Central memory CD8-positive, alpha-beta T cell (primary cell): ENCODE measurements at places on chromosomes 5 and 9.

DNA sequence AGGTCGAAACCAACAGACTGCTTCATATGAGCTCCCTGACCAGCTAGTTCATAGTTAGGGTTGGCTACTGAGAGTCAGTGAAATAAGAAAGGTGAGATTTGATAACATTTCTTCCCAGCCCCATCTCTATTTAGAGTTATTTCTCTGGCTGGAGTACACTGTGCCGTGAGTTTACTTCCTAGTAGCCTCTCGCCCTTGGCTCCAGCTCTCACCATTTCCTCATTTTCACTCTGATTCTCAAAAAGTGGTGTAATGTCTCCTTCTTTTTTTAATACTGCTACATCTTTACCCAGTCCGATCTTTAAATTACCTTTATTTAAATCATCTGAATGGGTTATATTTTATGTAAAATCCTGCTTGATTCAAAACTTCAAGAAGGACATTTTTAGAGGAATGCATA, 100.4 kb upstream of the FAM174A start:
- no peak for DNase-seq

GRCh38 chr5:95076395-95077185, 208.3 kb downstream of the MCTP1 start:
- DNase-seq: no peak

DNA sequence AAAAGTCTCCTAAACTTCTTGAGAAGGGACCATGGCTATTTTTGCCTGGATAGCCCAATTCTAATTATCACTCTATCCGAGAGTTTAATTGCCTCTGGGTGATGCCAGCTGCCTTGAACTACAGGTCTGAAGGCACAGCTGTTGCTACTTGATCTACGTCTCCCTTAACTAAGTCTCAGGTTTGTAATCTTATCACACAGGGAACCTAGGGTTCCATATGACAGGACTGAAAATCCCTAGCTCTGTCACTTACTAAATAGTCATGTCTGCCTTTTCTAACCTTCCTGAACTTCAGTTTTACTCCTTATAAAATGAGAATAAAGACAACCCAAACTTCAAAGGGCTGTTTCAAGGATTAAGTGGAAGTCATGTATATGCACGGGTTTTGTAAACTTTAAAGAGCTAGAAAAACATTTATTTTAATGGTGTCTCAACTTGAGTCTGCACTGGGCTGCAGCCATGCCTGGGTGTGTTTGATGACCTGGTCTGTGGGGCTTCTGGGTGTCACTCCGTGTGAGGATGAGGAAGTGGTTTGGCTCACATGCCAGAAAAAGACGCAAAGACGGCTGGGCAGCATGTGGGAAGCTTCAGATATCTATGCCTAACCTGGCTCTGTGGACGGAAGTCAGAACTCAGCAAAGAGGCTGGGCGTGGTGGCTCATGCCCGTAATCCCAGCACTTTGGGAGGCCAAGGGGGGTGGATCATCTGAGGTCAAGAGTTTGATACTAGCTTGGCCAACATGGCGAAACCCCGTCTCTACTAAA, 129.3 kb upstream of the SLC44A1 start:
- DNase-seq: peak; percentile 14

- no peak for DNase-seq
Measured at GRCh38 chr5:31707329-31707728, 68.4 kb downstream of the PDZD2 start.

DNA sequence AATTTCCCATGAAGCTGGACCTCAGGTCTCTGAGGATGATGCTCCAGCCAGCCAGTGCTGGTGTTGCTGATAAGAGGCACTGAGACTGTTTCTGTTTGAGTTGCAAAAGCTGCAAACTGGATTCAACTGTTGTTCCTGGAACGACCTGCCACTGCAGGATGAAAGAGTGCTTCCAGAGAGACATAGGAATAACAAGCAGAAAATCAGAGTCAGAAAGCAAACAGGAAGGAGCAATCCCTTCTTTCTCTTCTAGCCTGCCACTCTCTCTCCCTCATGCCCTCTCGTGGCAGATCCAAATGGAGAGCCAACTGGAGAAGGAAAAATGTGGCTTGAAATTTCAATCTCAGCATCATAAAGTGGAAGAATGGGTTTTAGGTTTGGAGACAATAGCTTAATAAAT, 110.4 kb downstream of the STARD4 start:
- no peak for DNase-seq

GRCh38 chr9:14362175-14362574, 48.2 kb upstream of the NFIB start:
- DNase-seq: no peak

GRCh38 chr9:89204801-89205200, 26.2 kb upstream of the SHC3 start:
- no peak for DNase-seq

- DNase-seq: no peak
Measured at GRCh38 chr5:108917596-108917995, 169.9 kb downstream of the FER start.

- DNase-seq: no peak
Measured at GRCh38 chr9:97501177-97501971, at the start of gene TMOD1. Gene TMOD1, plus strand, starts transcription at chr9:97501666. Its CDS starts 22,523 bp downstream, at chr9:97524189.

DNA sequence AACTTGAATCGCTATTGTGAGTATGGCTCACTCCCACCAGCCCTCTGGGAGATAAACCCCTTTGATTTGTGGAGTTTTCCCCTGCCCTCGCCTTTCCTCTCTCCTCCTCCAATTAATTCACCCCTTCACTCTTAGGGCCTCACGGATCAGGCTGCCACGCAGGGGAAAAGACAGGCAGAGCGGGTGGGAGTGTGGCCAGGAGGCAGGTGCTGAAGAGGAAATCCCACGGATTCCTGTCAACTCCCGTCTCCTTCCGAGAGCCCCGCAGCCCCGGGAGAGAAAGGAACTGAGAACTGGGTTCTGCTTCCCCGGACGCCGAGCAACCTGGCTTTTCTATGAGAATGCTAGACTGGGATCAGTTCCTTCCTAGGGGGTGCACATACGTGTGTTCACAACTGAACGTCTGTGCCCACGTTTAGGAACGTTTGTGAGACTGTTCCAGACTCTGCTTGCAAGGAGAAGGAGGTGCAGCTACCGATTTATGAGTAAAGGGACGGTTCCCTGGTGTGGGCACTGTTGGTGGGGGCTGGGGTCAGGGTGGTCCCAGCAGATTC, 314.5 kb upstream of the TLE4 start:
- DNase-seq: no peak

GRCh38 chr5:91495699-91496098, 112.6 kb upstream of the ARRDC3 start:
- no peak for DNase-seq

DNA sequence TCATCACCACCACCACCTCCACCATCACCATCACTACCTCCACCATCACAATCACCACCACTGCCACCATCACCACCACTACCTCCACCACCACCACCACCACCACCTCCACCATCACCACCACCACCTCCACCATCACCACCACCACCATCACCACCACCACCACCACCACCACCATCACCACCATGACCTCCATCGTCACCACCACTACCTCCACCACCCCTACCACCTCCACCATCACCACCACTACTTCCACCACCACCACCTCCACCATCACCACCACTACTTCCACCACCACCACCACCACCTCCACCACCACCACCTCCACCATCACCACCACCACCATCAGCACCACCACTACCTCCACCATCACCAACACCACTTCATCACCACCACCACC, 23.5 kb upstream of the ADCY2 start:
- DNase-seq: no peak

DNA sequence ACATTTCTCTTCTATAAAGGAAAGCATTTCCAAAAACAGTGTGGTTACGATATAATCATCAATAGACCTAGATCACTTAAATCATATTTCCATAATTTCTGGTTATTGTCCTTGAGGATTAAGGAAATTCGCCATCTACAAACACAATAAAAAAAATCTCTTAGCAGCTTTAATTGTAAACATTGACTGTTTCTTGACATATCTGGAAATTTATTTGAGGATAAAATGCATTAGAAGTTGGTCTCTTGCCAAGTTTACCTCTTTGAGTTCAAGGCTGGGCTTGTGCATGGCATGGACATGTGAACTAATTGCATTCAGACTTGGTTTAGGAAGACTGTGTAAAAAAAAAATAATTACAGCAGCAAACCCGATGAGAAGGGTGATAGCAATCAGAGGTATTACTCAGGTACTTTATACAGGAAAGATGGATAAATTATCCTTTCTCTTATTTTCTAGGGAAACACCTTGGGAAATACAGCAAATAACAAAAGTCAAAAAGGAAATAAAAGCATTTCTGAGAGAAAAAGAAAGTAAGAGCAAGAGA, 237.9 kb downstream of the SLF1 start:
- DNase-seq: no peak

DNA sequence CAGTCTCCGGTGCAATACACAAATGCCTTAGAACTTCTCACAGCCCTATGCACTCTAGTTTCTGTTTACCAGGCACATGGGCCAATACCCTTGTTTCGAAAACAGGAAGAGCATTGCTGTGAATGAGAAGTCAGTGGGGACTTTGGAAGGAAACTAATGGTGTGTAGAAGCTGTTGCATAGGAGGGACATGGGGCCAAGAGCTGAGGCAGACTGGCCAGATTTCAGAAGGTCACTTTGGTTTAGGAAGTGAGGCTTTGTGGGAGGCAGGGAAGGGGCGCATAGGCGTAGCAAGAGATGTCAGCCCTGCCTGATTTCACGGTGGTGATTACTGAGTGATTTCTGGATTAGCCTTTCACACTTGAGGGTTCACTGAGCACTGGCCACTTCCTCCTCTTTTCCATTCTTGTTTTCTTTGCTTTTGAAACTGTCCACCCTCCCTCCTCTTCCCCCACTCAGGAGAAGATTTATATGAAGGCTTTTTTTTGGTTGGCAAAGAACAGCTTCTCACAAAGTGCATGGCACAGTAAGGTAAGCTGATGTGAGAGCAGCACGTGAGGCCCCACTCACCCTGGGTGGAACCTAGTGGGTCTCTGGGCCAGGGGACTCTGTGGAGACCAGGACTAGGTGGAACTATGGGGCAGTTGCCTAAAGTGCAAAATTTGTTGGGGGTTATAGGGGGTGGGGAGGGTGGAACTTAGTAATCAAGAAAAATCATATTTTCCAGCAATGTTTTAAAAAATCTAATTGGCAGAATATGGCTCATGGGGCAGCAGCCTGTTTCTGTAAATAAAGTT, 6.1 kb upstream of the TMEM252 start:
- no peak for DNase-seq

GRCh38 chr9:92406477-92406876, 2.1 kb upstream of the OGN start:
- peak; percentile 16 for DNase-seq

DNA sequence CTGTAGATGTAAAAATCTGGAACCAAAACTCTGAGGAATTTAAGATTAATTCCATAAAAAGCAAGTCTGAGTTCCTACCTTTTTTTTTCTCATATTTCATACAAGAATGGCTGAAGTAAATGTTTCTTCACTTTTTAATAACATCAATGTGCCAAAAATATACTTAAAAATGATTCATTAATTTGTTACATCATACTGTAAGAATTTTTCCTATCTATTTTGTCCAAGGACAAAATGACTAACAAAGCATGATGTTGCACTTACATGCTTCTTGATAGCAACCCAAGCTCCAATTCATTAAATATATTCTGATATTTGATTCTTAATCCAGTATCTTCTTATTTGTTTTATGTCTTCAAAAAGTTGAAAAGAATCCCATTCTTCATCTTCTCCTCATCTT, 988.3 kb downstream of the TLE1 start:
- no peak for DNase-seq

- no peak for DNase-seq
Measured at GRCh38 chr9:131475956-131476776, 26.6 kb upstream of the POMT1 start.

- DNase-seq: no peak
Measured at GRCh38 chr5:40502736-40503135, 177.0 kb upstream of the PTGER4 start.

- no peak for DNase-seq
Measured at GRCh38 chr5:73378070-73378469, 70.5 kb downstream of the FOXD1 start.

GRCh38 chr9:14243514-14244042, 70.4 kb downstream of the NFIB start:
- no peak for DNase-seq

DNA sequence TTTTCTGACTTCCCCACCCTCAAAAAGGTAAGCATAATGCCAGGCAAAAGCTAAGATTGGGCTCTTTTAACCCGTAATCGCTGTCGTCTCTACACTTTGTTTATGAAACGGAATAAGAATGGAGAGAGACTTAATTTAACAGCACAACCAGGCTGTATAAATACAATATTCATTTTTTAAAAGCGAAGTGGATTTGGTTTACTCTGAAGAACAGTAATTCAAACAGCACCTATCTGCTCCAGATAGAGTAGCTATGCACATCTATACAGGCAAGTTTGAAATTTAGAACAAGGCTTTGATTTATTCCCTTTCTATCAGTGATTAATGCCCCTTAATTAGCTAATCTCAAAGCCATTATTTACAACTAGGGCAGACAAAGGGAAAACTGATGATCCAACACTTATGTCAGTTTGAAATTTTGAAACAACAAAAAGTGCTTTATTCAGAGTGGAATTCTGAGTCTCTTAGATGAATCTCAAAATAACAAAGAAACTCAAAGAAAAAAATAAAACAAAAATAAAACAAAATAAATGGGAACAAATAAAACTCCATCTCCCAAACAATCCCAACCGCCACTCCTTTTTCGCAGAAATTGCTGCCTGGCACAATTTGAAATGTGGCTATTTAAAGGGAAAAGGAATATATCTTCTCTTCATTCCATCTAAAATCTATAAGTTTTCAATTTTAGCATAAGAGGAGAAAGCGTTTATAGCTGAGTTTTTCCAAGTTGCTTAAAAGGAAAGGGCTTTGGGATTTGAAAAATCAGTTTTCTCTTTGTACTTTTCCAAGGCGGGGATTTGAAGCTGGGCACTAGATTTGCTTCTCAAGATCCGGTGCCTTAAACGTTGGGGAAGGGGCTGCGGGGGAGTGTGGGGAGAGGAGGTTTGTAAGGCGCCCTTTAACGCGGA, 298.6 kb downstream of the PARP8 start:
- DNase-seq: no peak

DNA sequence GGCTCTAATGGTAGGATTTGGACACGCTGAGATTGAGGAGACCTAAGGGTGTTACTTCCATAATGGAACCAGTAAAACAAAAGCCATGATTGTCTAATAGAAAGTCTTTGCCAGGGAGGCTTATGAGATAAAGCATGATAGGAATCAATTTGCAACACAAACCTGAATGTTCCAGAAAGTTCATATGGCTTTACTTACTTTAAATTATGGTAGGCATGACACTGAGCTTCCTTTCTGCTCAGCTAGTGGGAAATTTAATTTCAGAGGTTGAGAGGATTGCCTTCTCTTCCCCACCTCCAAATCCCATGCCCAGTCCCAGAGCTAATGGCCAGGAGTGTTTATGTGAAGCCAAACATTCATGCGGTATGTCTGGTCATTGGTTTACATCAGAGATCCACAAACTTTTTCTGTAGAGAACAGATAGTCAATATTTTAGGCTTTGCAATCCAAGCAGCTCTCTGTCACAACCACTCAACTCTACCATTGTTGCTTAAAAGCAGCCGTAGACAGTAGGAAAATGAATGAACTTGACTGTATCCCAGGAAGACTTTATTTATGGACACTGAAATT, 114.5 kb downstream of the UGCG start:
- DNase-seq: no peak
